ENCODE measurements at places on chromosomes 1 and 21. TPM values are rescaled to one million over a fixed set of nuclear protein-coding genes. Genes with fewer than 3 reads are reported as not detected.
A peak's percentile ranks its signal among the peaks of the same experiment; 100 is the strongest.

GRCh38 chr1:111904478-111905218 lies 84.8 kb downstream of the KCND3 start:
- no peak overlapping the region for H3K27ac ChIP-seq
- peak; percentile 30 for DNase-seq
- H3K27me3 ChIP-seq = no peaks in the 10 kb centered on the region

DNA sequence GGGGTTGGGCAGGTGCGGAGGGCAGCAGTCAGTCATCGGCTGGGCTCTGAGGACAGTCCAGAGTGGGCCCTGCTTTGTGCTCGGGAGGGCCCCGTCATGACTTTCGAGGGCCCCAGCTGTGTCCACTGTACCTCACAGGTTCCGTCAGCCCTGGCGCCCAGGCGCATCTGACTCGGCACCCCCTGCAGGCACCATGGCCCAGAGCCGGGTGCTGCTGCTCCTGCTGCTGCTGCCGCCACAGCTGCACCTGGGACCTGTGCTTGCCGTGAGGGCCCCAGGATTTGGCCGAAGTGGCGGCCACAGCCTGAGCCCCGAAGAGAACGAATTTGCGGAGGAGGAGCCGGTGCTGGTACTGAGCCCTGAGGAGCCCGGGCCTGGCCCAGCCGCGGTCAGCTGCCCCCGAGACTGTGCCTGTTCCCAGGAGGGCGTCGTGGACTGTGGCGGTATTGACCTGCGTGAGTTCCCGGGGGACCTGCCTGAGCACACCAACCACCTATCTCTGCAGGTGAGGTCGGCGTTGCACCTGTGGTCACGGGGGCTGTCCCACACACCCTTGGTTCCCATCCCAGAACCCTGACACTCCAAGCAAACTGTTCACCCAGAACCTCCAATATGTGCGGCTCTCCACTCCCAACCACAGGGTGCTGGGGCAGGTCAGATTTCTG lies 7.8 kb downstream of the PODN start:
- H3K4me3 ChIP-seq = no peak overlapping the region
- no peak overlapping the region for H3K27ac ChIP-seq
- peaks cover 20% of the 10 kb centered on the region for H3K4me1 ChIP-seq
- DNase-seq = no peak
- peaks cover 21% of the 10 kb centered on the region for H3K36me3 ChIP-seq

- no peaks in the 10 kb centered on the region for H3K27me3 ChIP-seq
- no peak overlapping the region for H3K4me3 ChIP-seq
- H3K27ac ChIP-seq = no peak overlapping the region
- H3K4me1 ChIP-seq = no peaks in the 10 kb centered on the region
- H3K36me3 ChIP-seq = no peaks in the 10 kb centered on the region
Observed at GRCh38 chr1:240794046-240794843, 182.3 kb upstream of the GREM2 start.

RUNX3 gene
- polyA plus RNA-seq = 4.0 TPM

DNA sequence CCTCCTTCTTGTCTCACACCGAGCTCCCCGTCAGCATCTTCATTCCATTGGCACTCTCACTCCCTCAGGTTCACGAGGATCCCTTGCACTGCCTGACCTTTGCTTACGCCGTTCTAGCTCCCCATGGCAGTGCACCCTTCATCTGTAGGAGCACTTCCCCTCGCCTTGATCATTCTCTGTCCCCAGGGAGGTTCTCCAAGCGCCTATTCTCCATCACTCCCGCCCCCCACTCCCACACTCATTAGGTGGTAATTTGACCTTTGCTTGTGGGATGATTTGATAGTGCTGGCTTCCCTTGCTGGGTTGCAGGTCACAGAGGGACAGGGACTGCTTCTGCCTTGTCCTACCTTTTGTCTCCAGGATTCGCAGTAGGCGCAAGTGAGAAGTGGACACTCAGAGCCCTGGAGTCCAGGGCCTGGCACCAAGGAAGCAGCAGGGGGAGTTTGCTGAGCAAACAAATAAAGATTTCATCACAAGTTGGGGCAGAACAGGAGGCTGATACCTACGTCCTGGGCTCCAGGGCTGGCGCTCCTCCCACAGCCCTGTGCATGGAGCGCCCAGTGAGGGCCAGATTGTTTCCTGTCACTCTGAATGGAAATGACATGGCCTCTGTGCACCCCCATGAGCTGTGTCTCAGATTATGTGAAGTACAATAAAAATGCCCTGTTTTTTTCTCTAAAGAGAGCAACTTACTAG lies 82.0 kb upstream of the RUNX3 start:
- H3K4me1 ChIP-seq = peaks cover 4% of the 10 kb centered on the region
- H3K4me3 ChIP-seq = no peak overlapping the region
- no peak for DNase-seq
- no peaks in the 10 kb centered on the region for H3K27me3 ChIP-seq
- H3K27ac ChIP-seq = no peak overlapping the region
